ENCODE measurements at places on chromosomes 5 and 9. TPM values are rescaled to one million over a fixed set of nuclear protein-coding genes. Genes with fewer than 3 reads are reported as not detected.

Gene PROP1
- total RNA-seq: not detected

DNA sequence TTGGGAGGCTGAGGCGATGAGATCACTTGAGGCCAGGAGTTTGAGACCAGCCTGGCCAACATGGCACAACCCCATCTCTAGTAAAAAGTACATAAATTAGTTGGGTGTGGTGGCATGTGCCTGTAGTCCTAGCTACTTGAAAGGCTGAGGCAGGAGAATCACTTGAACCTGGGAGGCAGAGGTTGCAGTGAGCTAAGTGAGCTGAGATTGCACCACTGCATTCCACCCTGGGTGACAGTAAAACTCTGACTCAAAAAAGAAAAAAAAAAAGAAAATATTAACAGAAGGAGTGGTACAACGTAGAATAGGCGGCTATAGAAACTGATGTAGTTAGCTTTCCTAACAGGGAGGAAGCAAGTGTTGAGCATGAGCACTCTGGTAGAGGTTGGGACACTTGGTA is 59.9 kb downstream of the PBX3 start:
- H3K27ac ChIP-seq: no peak overlapping the region
- no peak for DNase-seq
- no peaks in the 10 kb centered on the region for H3K27me3 ChIP-seq
- no peak overlapping the region for H3K4me3 ChIP-seq
- H3K4me1 ChIP-seq: no peaks in the 10 kb centered on the region

GRCh38 chr9:121826711-121827110 is 175.3 kb downstream of the DAB2IP start:
- H3K4me3 ChIP-seq: no peak overlapping the region
- no peaks in the 10 kb centered on the region for H3K27me3 ChIP-seq
- DNase-seq: no peak
- peaks cover 9% of the 10 kb centered on the region for H3K36me3 ChIP-seq
- H3K27ac ChIP-seq: no peak overlapping the region

DNA sequence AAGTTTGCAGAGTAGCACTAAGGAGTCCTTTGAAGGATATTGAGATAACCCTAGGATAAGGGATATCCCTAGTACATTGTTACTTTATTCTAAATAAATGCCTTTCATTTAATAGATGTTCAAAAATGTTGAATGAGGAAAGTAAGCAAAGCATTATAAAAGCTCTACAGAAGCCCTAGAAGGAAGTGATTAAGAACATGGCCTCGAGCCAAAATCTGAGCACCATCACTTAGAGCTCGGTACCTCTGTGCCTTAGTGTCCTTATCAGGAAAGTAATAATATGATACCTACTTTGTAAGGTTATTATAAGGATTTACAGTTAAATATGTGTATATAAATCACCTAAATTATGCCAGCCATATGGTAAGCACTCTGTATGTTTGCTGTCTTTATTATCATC is 242.6 kb downstream of the KIAA0825 start:
- no peak overlapping the region for H3K4me3 ChIP-seq
- H3K4me1 ChIP-seq: no peaks in the 10 kb centered on the region
- no peaks in the 10 kb centered on the region for H3K27me3 ChIP-seq
- no peaks in the 10 kb centered on the region for H3K36me3 ChIP-seq
- no peak overlapping the region for H3K27ac ChIP-seq
- DNase-seq: no peak

Gene SLC25A2
- total RNA-seq: 0.39 TPM

GRCh38 chr9:137175345-137175961 is 3.6 kb upstream of the TMEM210 start:
- no peak for DNase-seq
- peaks cover 64% of the 10 kb centered on the region for H3K36me3 ChIP-seq
- H3K4me1 ChIP-seq: peaks cover 7% of the 10 kb centered on the region
- peaks cover 3% of the 10 kb centered on the region for H3K27me3 ChIP-seq
- no peak overlapping the region for H3K4me3 ChIP-seq
- no peak overlapping the region for H3K27ac ChIP-seq

DNA sequence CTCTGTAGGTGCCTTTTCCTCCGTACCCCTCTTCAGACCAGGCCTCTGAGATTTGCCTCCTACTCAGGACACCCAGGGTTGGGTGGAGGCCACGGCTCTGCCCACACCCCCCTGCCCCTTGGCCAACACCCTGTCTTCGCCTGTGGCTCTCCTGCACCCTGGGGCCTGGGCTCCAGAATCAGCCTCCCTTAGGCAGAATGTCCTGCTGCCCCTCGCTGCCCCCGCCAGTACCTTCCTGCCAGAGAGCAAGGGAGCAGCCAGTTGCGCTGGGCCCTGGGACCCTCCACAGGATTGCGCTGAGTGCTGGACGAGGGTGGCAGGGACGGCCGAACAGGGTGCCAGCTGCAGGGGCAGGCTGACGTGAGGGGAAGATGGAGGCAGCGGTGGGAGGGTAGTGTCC is 53.5 kb downstream of the COL5A1 start:
- peaks cover 5% of the 10 kb centered on the region for H3K36me3 ChIP-seq
- peaks cover 25% of the 10 kb centered on the region for H3K4me1 ChIP-seq
- no peak overlapping the region for H3K27ac ChIP-seq
- H3K4me3 ChIP-seq: no peak overlapping the region
- DNase-seq: no peak

GRCh38 chr9:18905028-18905882 is 127.8 kb downstream of the SAXO1 start:
- H3K4me1 ChIP-seq: peaks cover 9% of the 10 kb centered on the region
- no peak overlapping the region for H3K4me3 ChIP-seq
- no peaks in the 10 kb centered on the region for H3K27me3 ChIP-seq
- no peak for DNase-seq
- peaks cover 27% of the 10 kb centered on the region for H3K36me3 ChIP-seq

Gene C1QTNF3
- 49.8 TPM for total RNA-seq

- H3K27me3 ChIP-seq: no peaks in the 10 kb centered on the region
- no peak overlapping the region for H3K4me3 ChIP-seq
- H3K36me3 ChIP-seq: no peaks in the 10 kb centered on the region
- H3K4me1 ChIP-seq: no peaks in the 10 kb centered on the region
Measured at GRCh38 chr5:68644971-68645370, 429.4 kb downstream of the PIK3R1 start.

DNA sequence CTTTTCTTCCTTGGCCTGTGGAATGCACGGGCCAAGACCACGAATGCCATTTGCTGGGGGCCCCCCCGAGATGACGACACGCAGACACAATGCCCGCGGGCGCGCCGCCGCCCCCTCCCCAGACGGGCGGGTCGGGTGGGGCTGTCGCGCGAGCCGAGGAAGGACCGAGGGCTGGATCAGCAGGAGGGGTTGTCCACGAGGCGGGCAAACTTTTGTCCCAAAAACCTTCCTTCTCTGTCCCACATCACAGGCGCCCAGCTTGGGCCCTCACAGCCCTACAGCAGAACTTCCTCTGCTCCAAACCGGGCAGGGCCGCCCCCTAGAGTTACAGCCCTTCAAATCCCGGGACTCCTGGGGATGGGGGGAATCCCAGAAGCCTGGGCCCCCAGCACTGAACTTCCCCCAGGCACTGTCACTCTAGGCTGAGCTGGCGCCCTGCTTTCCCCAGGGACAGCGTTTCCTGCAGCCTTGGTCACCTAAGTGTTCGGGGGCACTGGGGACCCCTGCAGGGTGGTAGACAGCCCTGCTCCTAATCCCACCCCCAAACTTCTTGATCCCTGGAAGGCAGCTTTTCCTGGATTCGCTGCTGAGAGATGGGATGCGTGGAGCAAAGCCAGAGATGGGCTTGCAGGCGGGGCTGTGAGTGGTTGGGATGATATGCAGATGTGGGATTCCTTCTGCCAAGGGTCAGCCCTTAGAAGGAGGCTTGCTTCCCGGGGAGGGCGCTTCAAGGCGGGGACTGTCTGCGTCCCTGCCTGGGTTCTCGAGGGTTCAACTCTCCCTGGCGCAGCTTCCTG is 980 bp downstream of the COL5A1 start:
- peaks cover 28% of the 10 kb centered on the region for H3K27me3 ChIP-seq
- no peaks in the 10 kb centered on the region for H3K36me3 ChIP-seq
- peaks cover 67% of the 10 kb centered on the region for H3K4me1 ChIP-seq
- H3K27ac ChIP-seq: peak overlapping the region; percentile 88
- DNase-seq: no peak

GRCh38 chr9:75911390-75911789 is 20.9 kb downstream of the PCSK5 start:
- no peak overlapping the region for H3K4me3 ChIP-seq
- no peaks in the 10 kb centered on the region for H3K4me1 ChIP-seq
- H3K36me3 ChIP-seq: no peaks in the 10 kb centered on the region
- H3K27me3 ChIP-seq: no peaks in the 10 kb centered on the region
- no peak overlapping the region for H3K27ac ChIP-seq

GRCh38 chr5:78974601-78975000 is 10.5 kb downstream of the ARSB start:
- no peak overlapping the region for H3K4me3 ChIP-seq
- peaks cover 20% of the 10 kb centered on the region for H3K4me1 ChIP-seq
- peaks cover 2% of the 10 kb centered on the region for H3K36me3 ChIP-seq
- DNase-seq: no peak
- no peak overlapping the region for H3K27ac ChIP-seq

DNA sequence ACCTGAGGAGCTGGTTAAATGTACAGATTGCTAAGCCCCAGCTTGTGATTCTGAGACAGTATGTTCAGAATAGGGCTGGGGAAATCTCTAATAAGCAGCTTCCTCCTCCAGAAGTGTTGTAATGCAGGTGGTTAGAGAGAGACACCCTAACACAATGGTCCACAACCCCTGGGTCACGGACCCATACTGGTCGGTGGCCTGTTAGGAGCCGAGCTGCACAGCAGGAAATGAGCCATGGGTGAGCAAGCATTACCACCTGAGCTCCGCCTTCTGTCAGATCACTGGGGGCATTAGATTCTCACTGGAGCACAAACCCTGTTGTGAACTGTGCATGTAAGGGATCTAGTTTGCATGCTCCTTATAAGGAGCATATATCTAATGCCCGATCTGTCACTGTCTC is 61.8 kb downstream of the SLC36A1 start:
- no peak for DNase-seq
- H3K27ac ChIP-seq: no peak overlapping the region
- no peak overlapping the region for H3K4me3 ChIP-seq
- no peaks in the 10 kb centered on the region for H3K4me1 ChIP-seq

DNA sequence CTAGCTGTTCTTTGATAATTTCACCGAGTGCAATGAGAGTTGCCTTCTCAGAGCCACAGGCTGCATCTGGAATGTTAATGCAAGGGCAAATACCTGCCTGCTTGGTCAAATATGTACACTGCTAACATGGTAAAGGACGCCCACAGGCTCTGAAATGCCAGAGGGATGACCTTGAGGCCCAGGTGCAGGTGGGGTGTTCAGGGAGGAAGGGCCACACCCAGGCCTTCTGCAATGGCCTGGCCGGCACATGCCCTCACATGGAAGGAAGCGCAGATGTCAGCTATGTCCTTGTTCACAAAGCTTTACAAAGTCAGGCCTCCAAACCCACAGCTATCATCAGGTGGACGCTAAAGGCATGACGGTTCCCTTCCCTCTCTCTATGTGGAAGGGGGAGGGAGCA is 48.6 kb downstream of the HRH2 start:
- H3K36me3 ChIP-seq: peaks cover 6% of the 10 kb centered on the region
- DNase-seq: no peak
- no peak overlapping the region for H3K4me3 ChIP-seq
- H3K27me3 ChIP-seq: no peaks in the 10 kb centered on the region
- H3K4me1 ChIP-seq: no peaks in the 10 kb centered on the region

GRCh38 chr9:98686961-98687855 is 21.5 kb downstream of the GABBR2 start:
- no peak for DNase-seq
- H3K27ac ChIP-seq: no peak overlapping the region
- no peaks in the 10 kb centered on the region for H3K27me3 ChIP-seq
- H3K4me3 ChIP-seq: no peak overlapping the region
- H3K4me1 ChIP-seq: peaks cover 28% of the 10 kb centered on the region

DNA sequence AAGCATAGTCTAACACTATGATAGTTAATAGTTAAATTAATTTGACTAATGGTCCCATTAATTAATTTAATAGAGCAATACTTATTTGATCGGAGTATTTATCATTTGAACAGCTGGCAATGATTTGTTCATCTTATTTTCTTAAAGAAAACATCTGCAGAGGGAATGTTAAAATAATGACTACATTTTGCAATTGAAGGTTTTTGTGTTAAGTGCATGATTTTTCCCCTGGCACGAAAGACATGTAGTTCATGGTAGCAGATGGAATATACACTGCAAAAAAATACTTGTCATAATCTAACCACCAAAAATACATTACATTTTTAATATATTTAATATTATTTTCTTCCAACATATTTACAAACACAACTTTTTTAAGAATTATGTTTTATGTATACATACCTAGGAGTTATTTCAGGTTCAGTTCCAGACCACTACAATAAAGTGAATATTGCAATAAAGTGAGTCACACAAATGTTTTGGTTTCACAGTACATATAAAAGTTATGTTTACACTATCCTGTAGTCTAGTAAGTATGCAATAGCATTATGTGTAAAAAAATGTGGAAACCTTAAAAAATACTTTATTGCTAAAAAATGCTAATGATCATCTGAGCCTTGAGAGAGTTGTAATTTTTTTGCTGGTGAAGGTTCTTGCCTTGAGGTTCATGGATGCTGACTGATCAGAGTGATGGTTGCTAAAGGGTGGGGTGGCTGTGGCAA is 292.6 kb upstream of the DAB2 start:
- no peaks in the 10 kb centered on the region for H3K4me1 ChIP-seq
- DNase-seq: no peak
- H3K4me3 ChIP-seq: no peak overlapping the region

GRCh38 chr5:116621599-116621998 is 47.0 kb upstream of the SEMA6A start:
- H3K27me3 ChIP-seq: no peaks in the 10 kb centered on the region
- no peak for DNase-seq
- peaks cover 4% of the 10 kb centered on the region for H3K4me1 ChIP-seq
- no peaks in the 10 kb centered on the region for H3K36me3 ChIP-seq
- H3K27ac ChIP-seq: no peak overlapping the region

GRCh38 chr5:119919279-119919678 is 289.9 kb downstream of the FAM170A start:
- H3K4me3 ChIP-seq: no peak overlapping the region
- H3K4me1 ChIP-seq: no peaks in the 10 kb centered on the region
- DNase-seq: no peak
- no peaks in the 10 kb centered on the region for H3K27me3 ChIP-seq
- no peak overlapping the region for H3K27ac ChIP-seq

DNA sequence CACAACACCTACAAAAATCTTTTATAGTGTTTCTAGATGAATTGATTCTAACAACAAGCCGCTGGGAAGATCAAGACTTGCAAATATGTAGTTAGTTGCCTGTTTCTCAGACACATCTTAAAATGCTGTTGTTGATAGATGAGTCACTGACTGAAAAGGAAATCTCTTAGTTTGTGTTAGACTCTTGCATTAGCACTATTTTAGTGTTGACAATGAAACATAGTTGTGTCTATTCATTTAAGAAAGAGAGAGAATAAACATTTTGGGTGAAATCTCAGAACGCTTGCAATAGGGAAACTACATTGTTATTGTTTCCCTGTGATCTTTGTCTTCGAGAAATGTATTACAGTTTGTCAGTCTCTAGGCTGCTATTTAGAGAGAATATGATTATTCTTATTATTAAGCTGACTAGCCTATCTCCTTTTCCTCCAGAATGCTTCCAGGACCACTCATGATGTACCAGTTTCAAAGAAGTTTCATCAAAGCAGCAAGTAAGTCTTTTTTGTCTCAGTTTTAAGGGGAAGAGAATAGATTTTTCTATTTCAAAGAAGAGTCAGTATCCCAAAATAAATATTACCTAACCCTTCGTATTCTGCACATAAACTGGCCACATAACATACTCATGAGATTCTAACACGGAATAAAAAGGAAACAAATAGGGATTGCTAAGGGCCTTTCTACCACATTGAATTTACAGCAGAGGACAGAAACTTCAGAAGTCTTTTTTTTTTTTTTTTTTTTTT is 285.6 kb downstream of the ARHGAP26 start:
- H3K4me3 ChIP-seq: no peak overlapping the region
- no peak overlapping the region for H3K27ac ChIP-seq
- H3K4me1 ChIP-seq: no peaks in the 10 kb centered on the region
- DNase-seq: no peak
